Endothelial cell of umbilical vein (primary cell): ENCODE measurements at places on chromosomes 16 and 17.

- no peak overlapping the region for H3K4me3 ChIP-seq
- H3K27me3 ChIP-seq: no peaks in the 10 kb centered on the region
- no peak for DNase-seq
- no peaks in the 10 kb centered on the region for H3K4me1 ChIP-seq
These were observed 19.6 kb downstream of the NOD2 start for GRCh38 chr16:50712956-50713355.

GRCh38 chr16:75038036-75038858, 39.4 kb downstream of the ZNRF1 start:
- H3K27me3 ChIP-seq: no peaks in the 10 kb centered on the region
- no peak for DNase-seq
- no peak overlapping the region for H3K4me3 ChIP-seq
- H3K27ac ChIP-seq: no peak overlapping the region
- no peaks in the 10 kb centered on the region for H3K36me3 ChIP-seq
- peaks cover 3% of the 10 kb centered on the region for H3K4me1 ChIP-seq

GRCh38 chr16:5020551-5020950, 13.2 kb downstream of the NAGPA start:
- no peak overlapping the region for H3K27ac ChIP-seq
- H3K36me3 ChIP-seq: no peaks in the 10 kb centered on the region
- H3K4me3 ChIP-seq: no peak overlapping the region
- no peaks in the 10 kb centered on the region for H3K27me3 ChIP-seq
- DNase-seq: no peak

DNA sequence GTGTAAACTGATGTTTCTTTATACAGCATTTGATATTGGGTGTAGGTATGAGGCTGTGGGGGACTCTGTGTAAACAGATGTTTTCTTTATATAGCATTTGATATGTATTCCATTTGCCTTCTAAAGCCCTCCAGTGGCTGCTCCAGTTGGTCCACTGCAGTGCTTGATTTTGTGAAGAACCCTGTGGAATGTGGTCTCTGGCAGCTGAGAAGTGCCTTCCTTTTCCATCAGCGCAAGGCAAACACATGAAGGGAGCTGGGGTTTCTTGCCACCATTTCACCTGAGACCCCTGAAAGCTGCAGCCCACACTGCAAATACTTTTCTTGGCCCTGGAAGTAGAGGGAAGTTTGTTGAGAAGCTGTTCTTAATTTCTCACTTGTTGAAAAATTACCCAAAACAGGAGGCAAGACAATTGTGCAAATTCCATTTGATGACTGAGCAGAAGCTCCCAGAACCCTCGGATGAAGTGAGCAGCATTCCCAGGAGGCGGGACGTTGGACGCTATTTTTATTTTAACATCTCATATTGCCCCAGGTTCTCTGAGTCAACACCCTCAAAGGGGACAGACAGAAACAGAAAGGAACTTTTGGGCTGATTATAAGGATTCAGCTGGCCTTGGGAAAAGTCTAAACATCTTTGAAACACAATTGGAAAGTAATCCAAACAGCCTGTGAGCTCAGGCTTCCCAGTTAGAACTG, 158.5 kb upstream of the RPH3AL start:
- no peak overlapping the region for H3K27ac ChIP-seq
- H3K36me3 ChIP-seq: no peaks in the 10 kb centered on the region
- peaks cover 2% of the 10 kb centered on the region for H3K27me3 ChIP-seq
- no peak overlapping the region for H3K4me3 ChIP-seq
- no peaks in the 10 kb centered on the region for H3K4me1 ChIP-seq
- no peak for DNase-seq

GRCh38 chr16:85389679-85390470, 223.2 kb upstream of the GSE1 start:
- H3K4me1 ChIP-seq: no peaks in the 10 kb centered on the region
- no peaks in the 10 kb centered on the region for H3K36me3 ChIP-seq
- no peak for DNase-seq
- H3K27me3 ChIP-seq: no peaks in the 10 kb centered on the region
- no peak overlapping the region for H3K4me3 ChIP-seq

GRCh38 chr17:64183815-64184214, 53.9 kb upstream of the ERN1 start:
- H3K27ac ChIP-seq: no peak overlapping the region
- peaks cover 2% of the 10 kb centered on the region for H3K36me3 ChIP-seq
- peaks cover 12% of the 10 kb centered on the region for H3K4me1 ChIP-seq
- no peaks in the 10 kb centered on the region for H3K27me3 ChIP-seq
- H3K4me3 ChIP-seq: no peak overlapping the region

DNA sequence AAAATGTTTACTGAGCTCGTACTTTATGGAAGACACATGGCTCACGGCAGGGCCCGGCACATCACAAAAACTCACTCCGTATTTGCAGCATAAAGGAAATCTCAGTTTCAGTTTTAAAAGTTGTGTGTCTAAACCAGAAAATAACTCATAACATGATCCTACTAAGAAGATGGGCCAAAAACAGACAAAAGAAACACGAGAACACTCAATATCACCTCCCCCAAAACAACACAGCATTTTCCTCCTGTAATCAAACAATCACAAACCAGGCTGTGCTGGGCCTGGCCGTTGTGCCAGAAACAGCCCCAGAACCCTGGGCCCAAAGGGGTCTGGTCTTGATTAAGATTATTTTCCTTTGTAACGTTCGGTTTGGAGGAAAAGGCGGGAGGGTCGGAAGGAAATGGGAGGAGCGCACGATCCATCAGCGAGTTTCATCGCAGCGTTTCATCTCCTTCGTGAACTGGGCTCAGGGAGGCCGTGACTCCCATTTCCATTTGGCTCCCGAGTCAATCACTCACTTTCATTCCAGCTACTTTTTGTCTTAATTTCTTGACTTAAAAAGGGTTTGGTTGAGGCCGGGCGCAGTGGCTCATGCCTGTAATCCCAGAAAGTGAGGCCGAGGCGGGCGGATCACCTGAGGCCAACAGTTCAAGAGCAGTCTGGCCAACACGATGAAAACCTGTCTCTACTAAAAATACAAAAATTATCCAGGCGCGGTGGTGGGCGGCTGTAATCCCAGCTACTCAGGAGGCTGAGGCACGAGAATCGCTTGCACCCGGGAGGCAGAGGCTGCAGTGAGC, 61.4 kb downstream of the NXN start:
- H3K36me3 ChIP-seq: no peaks in the 10 kb centered on the region
- H3K27me3 ChIP-seq: no peaks in the 10 kb centered on the region
- peaks cover 23% of the 10 kb centered on the region for H3K4me1 ChIP-seq

DNA sequence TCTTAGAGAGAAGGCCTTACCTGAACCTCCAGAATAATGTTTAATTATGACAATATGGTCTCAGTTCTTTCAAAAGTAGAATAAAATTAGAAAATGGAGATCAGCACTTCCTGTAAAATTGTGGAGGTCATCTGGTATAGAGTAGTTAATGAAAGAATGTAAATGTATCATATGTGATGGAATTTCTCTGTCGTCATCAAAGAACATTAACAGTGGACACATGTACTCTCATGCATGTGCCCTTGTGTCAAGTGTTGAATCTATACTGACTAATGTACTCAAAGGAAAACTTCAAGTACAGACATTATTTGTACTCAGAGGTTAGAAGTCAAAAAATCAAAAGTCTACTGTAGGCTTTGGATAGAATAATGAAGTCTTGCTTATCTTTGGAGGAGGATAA, 129.2 kb upstream of the MYOCD start:
- H3K27me3 ChIP-seq: no peaks in the 10 kb centered on the region
- H3K36me3 ChIP-seq: no peaks in the 10 kb centered on the region
- H3K4me1 ChIP-seq: no peaks in the 10 kb centered on the region
- no peak for DNase-seq
- H3K4me3 ChIP-seq: no peak overlapping the region
- H3K27ac ChIP-seq: no peak overlapping the region

DNA sequence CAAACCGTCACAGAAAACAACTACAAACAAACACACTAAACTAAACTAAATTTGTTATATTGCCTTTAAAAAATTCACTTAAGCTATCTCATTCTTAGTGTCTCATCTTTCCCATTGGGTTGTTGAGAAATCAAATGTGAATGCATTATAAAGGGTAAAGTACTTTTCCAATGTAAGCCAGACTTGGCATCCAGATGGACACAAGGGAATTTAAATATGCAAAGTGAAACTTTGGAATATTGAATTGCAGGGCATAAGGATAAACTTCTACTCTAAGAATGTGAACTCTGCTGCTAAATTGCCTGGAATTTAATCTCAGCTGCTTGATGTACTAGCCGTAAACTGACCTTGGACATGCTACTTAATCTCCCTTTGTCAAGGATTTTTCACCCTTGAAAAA, 1554.6 kb downstream of the CDH8 start:
- no peak for DNase-seq
- no peaks in the 10 kb centered on the region for H3K4me1 ChIP-seq
- no peak overlapping the region for H3K27ac ChIP-seq
- H3K27me3 ChIP-seq: no peaks in the 10 kb centered on the region

DNA sequence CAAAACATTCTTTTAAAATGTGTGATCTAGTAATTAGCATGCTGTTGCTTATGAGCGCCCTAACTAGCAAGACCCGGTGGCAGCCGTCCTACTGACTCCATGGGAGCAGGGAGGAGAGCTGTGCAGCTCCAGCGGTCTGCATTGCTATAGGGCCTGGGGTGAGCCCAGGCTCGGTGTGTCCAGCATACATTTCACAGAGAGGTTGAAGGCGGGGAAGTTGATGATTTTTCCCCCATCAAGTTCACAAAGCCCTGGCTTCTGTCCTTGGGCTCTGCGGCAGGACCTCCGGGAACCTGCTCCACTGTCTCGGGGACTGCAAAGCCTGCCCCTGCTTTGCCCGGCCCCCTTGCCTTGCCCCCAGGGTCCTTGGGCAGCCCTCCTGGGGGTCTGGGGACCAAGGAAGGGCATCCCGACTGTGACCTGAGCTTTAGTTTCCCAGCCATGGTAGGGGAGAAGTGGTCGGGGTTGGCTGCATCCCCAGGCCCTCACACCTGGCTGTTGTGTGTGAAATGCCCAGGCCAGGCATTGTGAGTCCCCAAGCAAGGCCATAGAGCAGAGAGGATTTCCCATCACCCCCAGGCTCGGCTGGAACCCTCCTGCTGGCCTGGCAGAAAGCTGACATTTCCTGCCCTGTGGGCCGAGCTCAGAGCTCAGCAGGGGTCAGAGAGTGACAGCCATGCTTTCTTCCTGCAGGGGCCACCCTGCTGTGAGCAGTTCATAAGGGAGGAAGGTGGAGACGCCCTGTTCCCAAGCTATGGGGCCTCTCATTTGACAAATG, 24.8 kb downstream of the KCNJ12 start:
- H3K36me3 ChIP-seq: no peaks in the 10 kb centered on the region
- no peaks in the 10 kb centered on the region for H3K27me3 ChIP-seq
- no peak overlapping the region for H3K27ac ChIP-seq
- DNase-seq: no peak

- H3K27ac ChIP-seq: no peak overlapping the region
- no peak for DNase-seq
- no peaks in the 10 kb centered on the region for H3K27me3 ChIP-seq
- no peaks in the 10 kb centered on the region for H3K4me1 ChIP-seq
- no peaks in the 10 kb centered on the region for H3K36me3 ChIP-seq
- no peak overlapping the region for H3K4me3 ChIP-seq
These were observed 595.9 kb downstream of the WWOX start for GRCh38 chr16:78695391-78695790.

GRCh38 chr16:79164388-79164995, 436.0 kb downstream of the MAF start:
- no peak for DNase-seq
- no peaks in the 10 kb centered on the region for H3K27me3 ChIP-seq
- no peak overlapping the region for H3K27ac ChIP-seq
- no peak overlapping the region for H3K4me3 ChIP-seq
- H3K4me1 ChIP-seq: no peaks in the 10 kb centered on the region
- no peaks in the 10 kb centered on the region for H3K36me3 ChIP-seq

DNA sequence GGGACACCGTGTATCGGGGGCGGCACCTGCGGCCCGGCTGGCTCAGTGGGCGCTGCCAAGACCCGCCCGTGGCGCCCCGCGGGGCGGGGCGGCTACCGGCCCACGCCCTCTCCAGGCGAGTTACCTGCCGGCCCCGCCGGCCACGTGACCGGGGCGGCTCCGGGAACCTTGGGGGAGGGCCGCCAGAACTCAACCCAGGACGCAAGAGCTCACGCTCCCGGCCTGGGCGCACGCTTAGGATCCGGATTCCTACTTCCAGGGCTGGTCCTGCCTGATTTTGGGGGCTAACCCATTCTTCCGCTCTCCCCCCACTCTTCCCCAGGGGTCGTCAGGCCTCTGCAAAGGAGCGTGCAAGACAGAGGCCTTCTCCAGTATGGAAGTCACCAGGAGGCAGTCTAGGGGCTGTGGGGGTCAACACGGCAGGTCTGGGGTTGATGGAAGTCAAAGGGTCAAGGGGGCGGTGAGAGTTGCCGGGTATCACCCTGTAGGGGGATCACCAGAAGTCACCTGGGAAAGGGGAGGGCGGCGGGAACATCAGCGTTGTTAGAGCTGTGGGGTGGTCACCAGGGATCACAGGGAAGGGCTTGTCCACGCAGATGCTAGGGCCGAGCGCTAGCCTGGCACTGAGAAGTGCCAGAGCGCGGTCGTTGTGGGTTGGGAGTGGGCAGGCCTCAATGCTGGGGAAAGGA, 354 bp upstream of the ESRP2 start:
- H3K4me3 ChIP-seq: no peak overlapping the region
- peaks cover 13% of the 10 kb centered on the region for H3K4me1 ChIP-seq
- no peaks in the 10 kb centered on the region for H3K36me3 ChIP-seq
- DNase-seq: no peak
- H3K27ac ChIP-seq: no peak overlapping the region

- no peaks in the 10 kb centered on the region for H3K4me1 ChIP-seq
- H3K4me3 ChIP-seq: no peak overlapping the region
- no peaks in the 10 kb centered on the region for H3K36me3 ChIP-seq
- no peak overlapping the region for H3K27ac ChIP-seq
- no peaks in the 10 kb centered on the region for H3K27me3 ChIP-seq
These were observed 99.5 kb downstream of the CDYL2 start for GRCh38 chr16:80704751-80705505.

GRCh38 chr16:53864819-53865493, 161.0 kb downstream of the FTO start:
- peak overlapping the region; percentile 58 for H3K27ac ChIP-seq
- H3K4me1 ChIP-seq: peaks cover 25% of the 10 kb centered on the region
- no peaks in the 10 kb centered on the region for H3K36me3 ChIP-seq
- peak; percentile 61 for DNase-seq
- no peaks in the 10 kb centered on the region for H3K27me3 ChIP-seq
- no peak overlapping the region for H3K4me3 ChIP-seq

DNA sequence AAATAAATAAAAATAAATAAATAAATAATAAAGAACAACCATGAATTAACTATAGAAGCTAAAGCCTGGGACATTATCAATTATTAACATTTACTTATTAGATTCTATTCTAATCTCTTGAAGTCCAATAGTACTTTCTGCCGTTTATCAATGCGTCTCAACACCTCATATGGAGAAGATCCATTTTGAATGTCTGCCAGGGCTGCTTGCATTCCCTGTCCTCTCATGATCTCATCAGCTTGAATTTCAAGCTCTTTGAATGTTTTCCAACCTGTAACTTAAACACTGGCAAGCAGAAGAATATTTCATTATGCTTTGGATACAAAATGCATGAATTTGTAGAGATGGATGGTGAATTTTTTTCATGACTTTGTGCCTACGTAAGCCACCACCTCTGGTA, 191.9 kb upstream of the ANKFN1 start:
- H3K36me3 ChIP-seq: no peaks in the 10 kb centered on the region
- no peaks in the 10 kb centered on the region for H3K27me3 ChIP-seq
- no peak overlapping the region for H3K27ac ChIP-seq
- no peak for DNase-seq
- no peak overlapping the region for H3K4me3 ChIP-seq
